ENCODE measurements at places on chromosomes 2 and 18.

DNA sequence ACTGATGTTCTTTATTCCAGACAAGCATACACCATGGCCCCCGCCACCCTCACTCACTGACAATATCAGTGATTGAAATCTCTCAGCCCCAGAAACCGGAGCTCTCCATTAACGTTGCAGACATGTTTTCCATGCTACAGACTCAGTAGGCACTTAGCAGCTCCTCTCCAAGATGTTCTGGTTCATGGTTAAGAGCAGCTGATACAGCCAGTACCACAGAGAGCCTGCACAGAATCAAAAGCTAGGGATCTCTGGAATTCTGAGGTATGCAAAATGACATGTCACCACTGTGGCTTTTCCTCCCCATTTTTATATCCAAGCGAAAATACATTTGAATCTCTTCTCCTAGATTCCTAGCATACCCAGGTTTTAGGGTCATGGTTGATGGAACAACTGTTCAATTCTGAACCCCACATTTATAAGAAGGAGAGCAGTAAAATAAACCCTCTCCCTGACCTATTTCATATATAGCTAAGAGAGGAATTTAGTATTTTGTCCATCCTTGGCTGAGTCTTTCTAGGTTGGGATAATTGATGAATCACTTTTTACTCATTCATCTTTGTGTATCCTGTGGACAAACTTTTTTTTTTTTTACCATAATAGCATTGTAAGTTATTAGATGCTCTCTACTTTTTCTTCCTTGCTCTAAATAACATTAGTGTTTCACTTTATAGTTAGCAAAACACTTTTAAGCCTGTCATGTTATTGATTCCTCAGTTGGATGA is 488.4 kb upstream of the PIK3C3 start:
- no peak for DNase-seq

DNA sequence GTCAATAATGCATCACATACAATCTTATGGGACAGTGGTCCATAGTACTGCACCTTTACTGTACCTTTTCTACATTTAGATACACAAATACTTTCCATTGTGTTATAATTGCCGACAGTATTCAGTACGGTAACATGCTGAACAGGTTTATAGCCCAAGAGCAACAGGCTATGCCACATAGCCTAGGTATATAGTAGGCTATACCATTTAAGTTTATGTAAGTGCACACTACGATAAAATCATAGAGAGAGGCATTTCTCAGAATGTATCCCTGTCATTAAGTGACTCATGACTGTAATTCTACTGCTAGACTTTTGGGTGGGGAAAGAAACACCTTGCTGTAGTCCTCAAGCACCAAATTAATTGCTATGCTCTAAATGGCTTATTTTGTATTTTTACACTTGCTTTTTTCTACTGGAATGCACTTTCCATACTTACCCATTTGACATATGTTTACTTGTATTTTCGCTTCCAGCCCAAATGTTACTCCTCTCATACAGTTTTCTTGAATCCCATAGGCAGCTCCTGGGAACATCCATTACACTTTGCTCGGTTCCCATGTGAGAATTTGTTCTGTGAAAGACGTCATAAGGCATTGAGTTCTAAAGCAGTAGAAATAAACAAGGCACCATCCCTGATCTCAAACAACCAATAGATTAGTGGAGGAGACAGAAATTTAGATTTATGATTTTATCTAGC is 714.0 kb upstream of the ID2 start:
- no peak for DNase-seq

DNA sequence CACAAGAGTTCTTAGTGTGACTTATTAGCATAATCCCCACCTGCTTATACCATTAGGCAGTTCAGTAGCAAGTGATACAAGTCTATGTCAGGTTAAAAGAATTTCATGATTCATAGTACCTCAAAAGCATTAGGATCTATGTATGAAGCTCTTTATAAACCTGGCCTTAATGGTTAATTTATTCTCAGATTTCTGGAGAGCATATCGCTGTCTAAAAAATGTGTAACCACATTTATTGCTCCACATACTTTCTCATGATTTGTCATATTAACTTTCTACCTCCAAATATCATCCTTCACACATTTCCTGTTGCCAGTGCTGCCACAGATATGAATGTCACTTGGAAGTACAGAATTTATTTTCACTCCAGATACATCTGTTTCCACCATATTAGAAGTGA is 332.8 kb upstream of the MAP2 start:
- DNase-seq, result no peak

GRCh38 chr2:28347193-28347592 is 45.5 kb upstream of the FOSL2 start:
- DNase-seq, result no peak

GRCh38 chr2:190780594-190780993 is 100.0 kb upstream of the GLS start:
- DNase-seq, result no peak

DNA sequence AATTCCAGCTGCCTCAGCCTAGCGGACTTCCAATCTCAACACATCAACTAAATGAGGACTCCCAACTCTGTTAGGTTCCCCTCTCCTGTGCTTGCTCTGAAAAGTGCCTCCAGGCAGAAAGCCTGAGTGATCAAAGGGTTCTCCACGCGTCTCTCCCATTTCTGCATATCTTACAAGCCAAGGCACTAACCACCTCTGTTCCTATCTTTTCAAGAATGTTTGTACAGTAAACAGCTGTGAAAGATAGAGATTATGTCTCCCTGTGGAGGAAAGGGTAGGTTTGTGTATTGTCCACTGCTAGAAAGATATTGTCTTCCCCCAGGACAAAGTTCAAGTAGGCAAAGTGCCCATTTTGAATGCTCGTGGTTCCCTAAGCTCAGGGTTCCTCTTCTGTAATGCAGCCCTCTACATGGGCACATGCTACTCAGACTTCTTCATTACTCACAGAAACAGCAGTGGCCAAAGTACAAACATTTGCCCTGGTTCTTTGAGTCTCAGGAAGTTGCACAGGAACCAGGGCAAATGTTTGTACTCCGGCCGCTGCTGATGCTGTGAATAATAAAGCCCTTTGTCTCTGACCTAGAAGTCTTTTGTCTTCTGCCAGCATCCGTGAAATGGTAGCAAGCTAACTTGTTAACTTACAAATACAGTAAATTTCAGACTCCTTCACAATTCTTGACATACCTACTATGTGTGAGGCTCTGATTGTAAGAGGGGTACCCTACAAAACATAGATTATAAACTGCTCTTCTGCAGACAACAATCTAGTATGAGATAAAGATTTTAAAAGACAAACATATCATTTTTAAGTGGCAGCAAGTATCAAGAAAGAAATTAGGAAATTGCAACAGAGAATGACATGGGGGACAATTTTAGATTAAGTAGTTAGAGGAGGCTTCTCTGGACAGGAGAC is 44.5 kb downstream of the PKDCC start:
- DNase-seq, result no peak

GRCh38 chr18:55605733-55606338 is 17.8 kb upstream of the TCF4 start:
- DNase-seq, result no peak

DNA sequence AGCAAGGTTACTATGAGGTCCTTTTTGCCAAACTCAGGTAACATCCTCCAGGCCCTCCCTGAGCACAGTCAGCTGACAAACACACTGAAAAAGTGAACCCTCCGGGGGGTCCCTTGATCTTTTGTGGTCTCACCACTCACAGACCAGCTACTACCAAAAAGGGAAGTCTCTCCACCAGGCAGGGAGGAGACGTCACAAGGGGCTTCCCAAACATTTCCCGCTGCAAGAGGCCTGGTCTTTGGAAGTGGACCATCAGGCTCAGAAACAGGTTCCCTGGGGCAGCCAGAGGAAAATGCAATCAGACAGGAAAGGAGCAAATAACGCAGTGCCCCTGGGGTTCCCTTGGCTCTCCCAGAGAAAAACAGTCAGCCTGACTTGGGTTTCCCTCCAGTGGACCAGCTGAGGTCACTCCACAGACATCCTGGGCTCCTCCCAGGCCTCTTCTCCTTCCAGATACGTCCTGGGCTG is 38.7 kb upstream of the POMC start:
- no peak for DNase-seq

DNA sequence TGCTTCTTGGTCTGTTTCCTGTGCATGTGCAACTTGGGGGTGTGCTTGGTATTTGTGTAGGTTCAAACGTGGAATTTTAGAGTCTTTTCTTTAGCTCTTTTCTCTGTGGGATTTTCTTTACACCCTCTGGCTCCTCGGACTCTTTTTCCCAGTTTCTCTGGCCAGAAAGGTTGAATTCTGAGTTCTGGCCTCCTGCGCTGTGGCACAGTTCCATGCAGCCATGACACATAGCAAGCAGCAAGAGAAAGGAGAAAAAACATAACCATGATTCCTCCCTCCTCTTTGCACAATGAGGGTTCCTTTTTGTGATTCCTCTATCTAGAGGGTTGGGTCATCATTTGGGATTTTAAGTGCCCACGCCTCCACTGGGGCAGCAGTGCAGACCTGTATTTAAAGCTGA is 33.8 kb downstream of the TMEM182 start:
- no peak for DNase-seq

DNA sequence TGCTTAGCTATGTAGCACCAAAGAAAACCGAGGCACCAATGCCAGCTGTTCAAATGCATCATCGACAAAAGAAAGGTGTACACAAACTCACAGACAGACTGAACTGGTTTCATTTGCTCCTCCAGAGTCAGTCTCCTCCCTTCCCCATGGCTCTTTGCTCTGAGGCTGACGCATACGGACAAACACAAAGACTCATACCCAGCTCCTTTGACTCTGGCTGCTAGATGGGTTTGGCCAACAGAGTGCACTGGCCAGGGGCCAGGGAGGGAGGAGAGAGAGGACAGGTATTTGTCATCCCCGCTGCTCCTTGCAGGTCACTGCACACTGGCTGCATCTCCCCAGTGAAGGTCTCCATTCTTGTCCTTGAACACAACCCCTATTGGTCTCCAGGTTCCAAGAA is 40.7 kb downstream of the DNER start:
- DNase-seq, result no peak

GRCh38 chr2:30136764-30137444 is 9.9 kb upstream of the YPEL5 start:
- no peak for DNase-seq

- no peak for DNase-seq
These were observed 76.4 kb downstream of the SPATS2L start for GRCh38 chr2:200382874-200383273.

- DNase-seq, result peak; percentile 49
These were observed 49.3 kb upstream of the RAB6D start for GRCh38 chr2:131413148-131413747.

DNA sequence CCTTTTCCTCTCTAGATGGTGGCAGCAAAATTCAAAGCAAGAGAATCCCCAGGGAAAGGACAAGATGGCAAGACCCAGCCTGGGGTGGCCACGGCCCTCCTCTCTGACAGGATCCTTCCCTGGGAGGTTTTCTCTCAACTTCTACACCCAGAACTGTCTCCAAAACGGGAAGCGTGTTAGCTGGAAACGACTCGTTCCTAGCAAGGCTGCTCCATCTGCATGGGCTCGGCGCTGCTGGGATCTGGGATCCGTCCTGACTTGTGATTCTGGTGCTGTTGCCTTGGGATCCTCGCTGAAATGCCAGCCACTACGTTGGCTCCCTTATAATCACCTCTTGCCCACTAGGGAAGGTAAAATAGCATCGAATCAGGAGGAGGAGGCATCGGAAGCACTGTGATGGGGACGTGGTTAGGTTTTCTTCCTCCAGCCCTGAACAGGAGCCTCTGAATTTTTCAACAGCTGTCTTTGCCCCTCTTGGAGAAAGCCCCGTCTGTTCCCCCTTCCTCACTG is 514.8 kb upstream of the MYT1L start:
- no peak for DNase-seq

DNA sequence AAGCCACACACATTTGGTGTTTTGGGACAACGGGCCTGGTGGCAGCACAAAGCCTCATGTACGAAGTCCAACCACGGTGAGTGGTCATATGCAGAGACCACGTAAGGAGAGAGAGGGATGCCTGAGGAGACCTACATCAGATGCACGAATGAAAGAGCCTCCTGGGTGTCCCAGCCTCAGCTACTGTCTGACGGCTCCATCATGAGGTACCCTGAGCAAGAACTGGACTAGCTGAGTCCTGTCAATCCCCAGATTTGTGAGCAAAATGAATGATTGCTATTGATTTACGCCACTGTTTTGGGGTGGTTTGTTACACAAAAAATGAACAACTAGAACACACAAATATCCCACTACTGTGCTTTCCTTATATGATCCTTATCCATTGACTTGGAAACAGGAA is 275.7 kb upstream of the KYNU start:
- no peak for DNase-seq

DNA sequence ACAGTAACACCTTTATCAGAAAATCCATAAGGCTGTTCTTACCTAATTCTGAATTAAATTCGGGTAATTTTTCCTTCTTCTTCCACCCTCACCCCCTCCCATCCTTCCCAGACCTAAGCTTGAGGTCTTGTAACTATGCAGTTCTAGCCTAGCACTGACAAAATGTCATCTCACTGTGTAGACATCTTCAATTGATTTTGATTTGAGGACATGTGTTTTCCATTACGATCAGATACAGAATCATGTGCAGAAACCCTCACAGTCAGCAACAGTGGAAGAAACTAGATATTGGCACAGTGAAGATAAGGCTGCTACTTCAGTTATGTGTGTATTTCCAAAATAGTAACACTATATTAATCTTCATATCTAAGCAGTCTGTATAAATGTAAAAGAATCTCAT is 244.6 kb downstream of the THSD7B start:
- no peak for DNase-seq

DNA sequence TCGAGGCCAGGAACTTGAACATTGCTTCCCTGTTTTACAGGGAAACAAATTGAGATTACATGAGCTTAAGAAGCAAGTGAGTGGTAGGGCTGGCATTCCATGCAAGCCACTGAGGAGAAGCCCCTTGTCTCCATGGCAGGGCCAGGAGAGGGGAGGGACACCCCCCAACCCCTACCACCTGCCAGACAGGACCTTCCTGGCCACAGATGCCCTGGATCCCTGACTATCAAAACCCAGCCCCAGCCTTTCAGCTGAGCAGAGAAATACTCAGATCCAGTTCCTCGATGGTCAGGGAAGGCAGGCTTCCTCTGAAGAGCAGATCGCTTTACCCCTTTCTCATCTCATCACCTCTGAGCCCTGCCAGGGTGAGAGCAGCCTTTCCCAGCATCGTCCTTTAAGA is 53.8 kb upstream of the ALPP start:
- DNase-seq, result no peak

GRCh38 chr2:31979018-31979417 is 31.8 kb downstream of the MEMO1 start:
- DNase-seq, result no peak

GRCh38 chr2:236971131-236971821 is 114.4 kb upstream of the COPS8 start:
- DNase-seq, result no peak

DNA sequence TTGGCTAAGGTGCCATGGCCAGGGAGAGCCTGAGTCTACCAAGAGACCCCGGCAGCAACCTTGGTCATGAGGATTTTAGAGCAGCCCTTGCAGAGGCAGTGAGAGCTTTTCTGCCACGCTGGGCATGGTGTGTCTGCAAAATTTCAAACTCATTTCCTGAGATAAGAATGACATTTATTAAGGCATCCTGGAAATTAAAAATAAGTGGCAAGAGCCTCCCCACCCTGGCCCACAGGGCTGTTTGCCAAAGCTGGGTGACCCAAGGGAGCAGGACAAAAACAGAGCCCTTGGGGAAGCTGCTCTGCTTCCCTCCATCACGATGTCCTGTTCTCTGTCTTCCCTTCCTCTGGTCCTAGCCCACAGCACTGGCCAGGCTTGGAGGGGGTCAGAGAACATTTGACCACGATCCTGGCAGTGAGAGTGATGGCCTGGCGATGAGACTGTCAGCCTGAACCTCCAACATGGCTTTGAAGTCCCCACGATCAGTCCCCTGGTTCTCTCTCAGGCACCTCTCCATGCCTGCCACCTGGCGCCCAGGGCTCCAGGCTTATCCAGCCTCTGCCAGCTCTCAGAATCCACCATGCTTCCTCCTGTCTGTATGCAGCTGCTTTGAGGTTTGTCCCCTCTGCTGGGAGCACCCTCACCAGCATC is 68.9 kb upstream of the RMDN2 start:
- DNase-seq, result no peak

All from CD4-positive, alpha-beta T cell treated with Interleukin-12 subunit alpha and Interleukin-12 subunit beta, for 1 hour (primary cell).